Left renal pelvis (tissue), 4 donors: ENCODE measurements at places on chromosomes 1 and 21. TPM values are rescaled to one million over a fixed set of nuclear protein-coding genes. Genes with fewer than 3 reads are reported as not detected.

- no peak for DNase-seq
Measured at GRCh38 chr1:47972864-47973432, 24.2 kb downstream of the TRABD2B start.

DNA sequence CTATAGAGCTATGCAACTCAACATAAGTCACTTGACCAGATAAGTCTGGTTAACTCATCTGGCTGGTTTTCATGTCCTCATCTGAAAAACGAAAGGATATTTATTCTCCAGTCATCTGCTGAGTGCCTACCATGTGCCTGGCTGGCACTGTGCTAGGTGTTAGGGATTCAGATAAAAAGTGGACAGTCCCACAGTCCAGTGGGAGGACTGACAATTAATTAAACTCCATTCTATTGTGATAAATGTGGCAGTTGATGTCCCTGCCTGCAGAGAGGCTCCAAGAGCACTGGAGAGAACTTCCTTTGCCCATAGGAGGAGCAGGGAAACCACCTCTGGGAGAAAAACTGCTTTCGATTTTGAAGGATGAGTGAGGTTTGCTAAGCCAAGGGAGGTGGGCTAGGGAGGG, 5.4 kb downstream of the NUAK2 start:
- no peak for DNase-seq

GRCh38 chr21:34200288-34200905, 127.0 kb downstream of the MRPS6 start:
- no peak for DNase-seq

DNA sequence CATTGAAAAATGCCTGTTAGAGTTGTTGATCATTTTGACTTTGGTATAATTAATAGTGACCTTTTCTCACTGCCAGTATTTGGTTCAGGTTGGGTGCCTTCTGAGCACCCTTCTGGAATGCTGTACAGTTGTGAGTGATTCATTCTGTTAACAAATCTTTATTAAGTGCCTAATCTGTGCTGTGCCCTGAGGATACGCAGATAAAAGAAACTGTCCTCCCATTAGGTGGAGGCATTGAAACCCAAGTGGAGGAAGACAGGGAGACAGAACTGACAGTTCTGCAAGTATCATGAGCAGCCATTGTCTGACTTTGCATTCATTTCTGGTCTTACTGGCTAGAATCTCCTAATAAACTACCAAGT, 76.1 kb upstream of the ZNF326 start:
- DNase-seq = no peak

DNAJC8 gene
- 158 TPM for polyA plus RNA-seq

KRTAP10-5 gene
- not detected for polyA plus RNA-seq
